ENCODE measurements at places on chromosomes 1 and 21.
A peak's percentile ranks its signal among the peaks of the same experiment; 100 is the strongest.

- DNase-seq, result no peak
Measured at GRCh38 chr1:39204441-39205081, at the start of gene MACF1. Gene MACF1 (plus strand): TSS chr1:39204695. CDS start chr1:39205023, 328 bp downstream.

DNA sequence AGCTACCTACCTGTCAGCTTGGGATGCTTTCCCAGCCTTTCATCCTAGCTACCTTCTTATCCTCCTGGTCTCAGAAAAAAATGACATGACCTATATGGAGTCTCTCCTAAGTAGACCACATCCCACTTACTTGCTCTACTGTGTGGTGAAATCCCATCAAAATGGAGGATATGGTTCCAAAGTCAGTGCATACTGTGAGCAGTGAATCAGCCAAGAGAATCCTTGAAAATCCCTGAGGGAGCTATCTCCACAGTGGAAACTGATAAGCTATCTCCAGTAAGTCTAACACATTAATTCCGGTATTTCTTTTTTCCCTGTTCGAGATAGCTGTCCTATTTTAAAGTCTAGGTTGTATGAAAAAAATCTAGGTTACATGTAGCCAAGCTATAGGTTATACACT lies 189.7 kb downstream of the FGGY start:
- no peak for DNase-seq

- no peak for DNase-seq
Measured at GRCh38 chr1:197424380-197424779, 156.3 kb downstream of the CRB1 start.

DNA sequence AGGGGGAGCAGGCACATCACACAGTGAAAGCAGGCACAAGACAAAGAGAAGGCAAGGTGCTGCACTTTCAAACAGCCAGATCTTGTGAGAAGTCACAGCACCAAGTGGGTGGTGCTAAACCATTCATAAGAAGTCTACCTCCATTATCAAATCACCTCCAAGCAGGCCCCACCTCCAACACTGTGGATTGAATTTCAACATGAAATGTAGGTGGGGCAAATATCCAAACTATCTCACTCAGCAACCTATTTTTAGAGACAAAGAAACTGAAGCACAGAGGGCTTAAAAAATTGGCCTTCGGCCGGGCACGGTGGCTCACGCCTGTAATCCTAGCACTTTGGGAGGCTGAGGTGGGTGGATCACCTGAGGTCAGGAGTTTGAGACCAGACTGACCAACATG lies 90.4 kb downstream of the UBE2U start:
- no peak for DNase-seq

GRCh38 chr1:176206961-176207902 lies at the start of gene COP1:
Gene COP1 (minus strand): TSS chr1:176207286. CDS start chr1:176206978, 308 bp downstream.
- peak; percentile 86 for DNase-seq

DNA sequence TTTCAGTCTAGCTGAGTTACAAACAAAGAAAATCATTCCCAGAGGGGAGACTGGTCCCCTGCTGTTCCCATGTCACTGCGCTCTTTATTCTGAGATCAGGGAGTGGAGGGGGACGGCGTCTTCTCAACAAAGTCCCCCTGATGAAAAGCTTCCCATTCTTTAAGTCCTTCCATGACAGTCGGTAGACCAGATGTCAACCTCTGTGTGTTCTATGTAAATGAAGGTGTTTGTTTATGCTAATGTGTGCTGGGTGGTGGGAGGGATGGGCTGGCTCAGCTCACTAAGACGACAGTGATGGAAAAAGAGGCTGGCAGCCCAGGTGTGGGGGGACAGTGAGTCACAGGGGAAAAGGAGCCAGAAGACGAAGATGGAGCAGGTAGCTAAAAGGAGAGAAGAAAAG lies 148.2 kb upstream of the KLHDC7A start:
- DNase-seq, result no peak

DNA sequence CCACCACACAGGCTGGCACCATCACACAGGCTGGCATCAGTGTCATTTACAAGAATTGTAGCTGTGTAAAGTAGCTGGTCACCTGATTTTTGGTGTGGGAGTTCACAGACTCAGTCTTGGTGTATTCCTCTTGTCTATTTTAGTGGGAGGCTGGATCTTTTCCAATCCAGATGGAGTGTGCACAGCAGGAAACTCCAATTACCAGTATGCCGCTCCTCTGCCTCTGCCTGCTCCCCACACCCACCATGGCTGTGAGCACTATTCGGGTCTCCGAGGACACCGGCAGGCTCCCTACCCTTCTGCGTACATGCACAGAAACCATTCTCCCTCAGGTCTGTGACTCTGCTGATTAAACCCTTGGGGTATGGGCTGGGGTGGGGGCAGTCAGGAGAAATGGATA lies 24.2 kb downstream of the TBX19 start:
- no peak for DNase-seq

GRCh38 chr1:240562111-240562590 lies 49.8 kb downstream of the GREM2 start:
- no peak for DNase-seq

GRCh38 chr1:161196521-161197451 lies 2.1 kb downstream of the ADAMTS4 start:
- no peak for DNase-seq

- no peak for DNase-seq
Measured at GRCh38 chr1:73979684-73980083, 218.3 kb downstream of the LRRIQ3 start.

- DNase-seq, result peak; percentile 49
Measured at GRCh38 chr1:59952065-59952464, 25.5 kb upstream of the CYP2J2 start.

GRCh38 chr1:180282401-180283044 lies 52.5 kb downstream of the LHX4 start:
- no peak for DNase-seq

- DNase-seq, result no peak
Measured at GRCh38 chr1:244383278-244383884, 68.3 kb downstream of the ADSS2 start.

DNA sequence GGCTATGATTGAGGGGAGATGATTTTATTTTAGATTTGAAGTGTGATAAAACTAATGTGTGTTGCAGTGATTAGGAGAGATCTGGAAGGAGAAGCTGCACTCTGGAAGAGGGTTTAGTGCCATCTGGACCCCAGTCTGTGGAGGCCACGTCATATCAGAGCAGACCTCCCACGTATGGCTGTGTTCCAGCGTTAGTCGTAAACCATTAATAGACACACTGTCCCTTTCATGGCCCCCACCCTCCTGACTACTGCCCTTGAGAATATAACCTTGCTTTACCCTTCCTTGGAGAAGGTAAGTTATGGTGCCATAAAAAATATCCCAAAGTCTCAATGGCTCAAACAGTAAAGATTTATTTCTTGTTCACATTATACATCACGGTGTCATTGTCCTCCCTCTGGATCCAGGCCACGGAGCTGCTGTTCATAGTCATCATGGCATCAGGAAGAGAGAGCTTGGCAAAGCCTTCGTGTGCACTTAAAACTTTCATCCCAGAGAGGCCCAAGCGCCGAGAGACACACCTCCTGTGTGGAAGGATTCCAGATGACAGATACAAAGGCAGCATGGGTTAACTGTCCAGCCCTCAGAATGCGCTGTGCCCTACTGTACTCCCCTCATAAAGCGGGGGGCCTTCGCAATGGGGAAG lies 33.2 kb downstream of the RHOU start:
- no peak for DNase-seq

GRCh38 chr21:45551316-45551715 lies 9.1 kb upstream of the SLC19A1 start:
- peak; percentile 49 for DNase-seq

GRCh38 chr1:99544328-99544727 lies 101.6 kb upstream of the PALMD start:
- DNase-seq, result no peak

DNA sequence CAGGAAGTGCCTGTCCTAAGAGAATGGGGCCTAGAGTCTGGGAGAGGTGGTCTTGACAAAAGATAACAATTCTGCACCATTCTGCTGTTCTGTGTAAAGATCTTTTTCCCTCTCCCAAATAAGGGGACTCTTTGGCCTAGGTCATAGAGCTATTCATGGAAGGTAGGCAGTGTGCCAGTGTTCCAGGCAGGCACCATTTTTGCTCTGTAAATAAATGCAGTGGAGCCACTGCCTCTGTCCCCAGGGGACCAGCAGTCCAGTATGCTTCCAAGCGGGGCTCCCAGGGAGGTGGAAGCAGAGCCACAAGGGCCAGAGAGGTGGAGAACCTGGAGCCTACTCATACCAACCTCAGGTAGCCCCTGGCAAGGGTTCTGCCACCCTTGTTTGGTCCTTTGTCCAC lies 25.9 kb downstream of the KCNA2 start:
- no peak for DNase-seq
